ENCODE measurements at places on chromosomes 4 and X. TPM values are rescaled to one million over a fixed set of nuclear protein-coding genes. Genes with fewer than 3 reads are reported as not detected.
A peak's percentile ranks its signal among the peaks of the same experiment; 100 is the strongest.

DNA sequence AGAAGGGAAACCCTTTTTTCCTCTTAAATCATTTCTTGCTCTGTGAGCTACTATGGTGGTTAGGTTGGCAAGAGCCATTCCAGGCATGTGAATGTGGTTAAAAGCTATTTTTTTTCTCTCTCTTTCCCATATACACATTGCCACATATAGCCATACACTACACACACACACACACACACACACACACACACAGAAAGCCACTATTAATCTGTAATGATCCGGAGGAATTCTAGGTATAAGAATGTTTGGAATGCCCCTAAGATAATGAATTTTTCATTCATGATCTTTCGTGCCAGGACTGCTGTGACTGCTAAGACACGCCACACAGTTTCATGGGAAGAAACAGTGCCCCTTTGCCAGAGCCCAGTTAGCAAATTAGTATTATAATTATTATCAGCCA lies 21.8 kb upstream of the TLL1 start:
- no peak for DNase-seq
- H3K4me3 ChIP-seq, result no peak overlapping the region
- H3K4me1 ChIP-seq, result no peaks in the 10 kb centered on the region
- no peak overlapping the region for H3K27ac ChIP-seq
- H3K27me3 ChIP-seq, result no peaks in the 10 kb centered on the region

DNA sequence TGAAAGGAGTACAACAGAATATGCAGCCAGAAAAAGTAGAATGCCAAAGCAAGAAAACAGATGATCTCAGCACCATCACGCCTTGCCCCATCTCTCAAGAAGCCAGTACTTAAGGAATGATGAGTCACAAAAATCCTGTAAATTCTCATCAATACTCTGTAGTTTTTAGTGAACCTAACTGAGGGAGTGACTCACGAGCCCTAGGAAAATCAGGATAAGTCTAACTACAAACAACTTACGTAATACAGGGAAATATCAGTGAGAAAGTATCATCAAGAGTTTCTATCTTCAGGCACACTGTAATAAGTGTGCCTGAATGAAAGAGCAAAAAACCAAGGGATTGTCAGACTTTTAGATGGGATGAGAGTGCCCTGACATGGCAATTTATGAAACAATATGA lies 644.4 kb downstream of the STPG2 start:
- H3K4me3 ChIP-seq, result no peak overlapping the region
- DNase-seq, result no peak
- no peaks in the 10 kb centered on the region for H3K27me3 ChIP-seq

GRCh38 chrX:107674480-107675364 lies 46.4 kb downstream of the PRPS1 start:
- peak overlapping the region; percentile 68 for H3K27ac ChIP-seq
- no peak overlapping the region for H3K4me3 ChIP-seq
- no peaks in the 10 kb centered on the region for H3K36me3 ChIP-seq
- H3K27me3 ChIP-seq, result no peaks in the 10 kb centered on the region
- DNase-seq, result peak; percentile 41

- peak overlapping the region; percentile 44 for H3K4me3 ChIP-seq
- H3K36me3 ChIP-seq, result no peaks in the 10 kb centered on the region
- H3K27me3 ChIP-seq, result peaks cover 17% of the 10 kb centered on the region
- 0 out of 2 replicates have a peak, but pooled peaks cover 4% of the 10 kb centered on the region for H3K4me1 ChIP-seq
- no peak for DNase-seq
Observed at GRCh38 chr4:85475631-85476233, 782 bp downstream of the ARHGAP24 start.

Gene PLP2
- total RNA-seq, result 63.8 TPM
